ENCODE measurements at places on chromosomes 2 and 18.
A peak's percentile ranks its signal among the peaks of the same experiment; 100 is the strongest.

GRCh38 chr2:232456296-232457120 is 555 bp downstream of the ALPI start:
- DNase-seq, result peak; percentile 21

GRCh38 chr2:95004711-95005110 is 20.8 kb upstream of the MAL start:
- DNase-seq, result no peak

DNA sequence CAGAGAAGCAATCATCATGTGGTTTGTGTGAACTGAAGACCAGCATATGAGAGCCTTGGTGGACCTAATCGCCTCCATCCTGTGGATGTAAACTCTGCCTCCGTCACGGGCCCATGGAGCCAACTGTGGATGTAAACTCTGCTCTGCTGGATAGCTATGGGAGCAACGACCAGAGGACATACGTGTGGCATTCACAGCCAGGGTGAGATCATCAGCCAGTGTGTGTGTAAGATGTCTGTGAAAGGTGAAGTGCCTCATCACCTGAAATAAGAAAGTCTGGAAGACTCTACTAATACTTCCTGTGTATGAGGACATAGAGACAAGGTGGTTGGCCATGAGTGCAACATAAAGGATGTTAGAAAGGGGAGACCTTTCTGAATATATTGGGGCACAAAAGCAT is 63.5 kb downstream of the CYB5A start:
- no peak for DNase-seq

- no peak for DNase-seq
Observed at GRCh38 chr2:95551055-95551568, 40.7 kb upstream of the TRIM43 start.

DNA sequence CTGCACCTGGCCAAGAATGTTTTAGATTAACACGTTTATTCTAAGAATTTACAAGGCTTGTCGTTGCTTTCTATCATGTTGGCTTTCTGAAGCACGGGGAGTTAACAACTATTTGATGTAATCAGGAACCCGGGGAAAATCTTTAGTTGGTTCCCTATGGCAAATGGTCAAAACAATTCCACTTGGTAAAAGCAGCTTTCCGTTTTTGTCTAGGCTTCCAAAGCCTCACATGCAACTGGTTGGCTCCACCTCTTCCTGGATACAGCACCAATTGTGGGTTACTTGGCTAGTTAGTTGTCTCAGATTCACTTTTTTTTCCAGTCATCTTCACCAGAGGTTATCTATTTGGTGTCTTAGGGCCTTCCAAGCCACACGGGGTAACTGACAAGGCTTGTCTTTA is 2.8 kb downstream of the COLEC12 start:
- no peak for DNase-seq

DNA sequence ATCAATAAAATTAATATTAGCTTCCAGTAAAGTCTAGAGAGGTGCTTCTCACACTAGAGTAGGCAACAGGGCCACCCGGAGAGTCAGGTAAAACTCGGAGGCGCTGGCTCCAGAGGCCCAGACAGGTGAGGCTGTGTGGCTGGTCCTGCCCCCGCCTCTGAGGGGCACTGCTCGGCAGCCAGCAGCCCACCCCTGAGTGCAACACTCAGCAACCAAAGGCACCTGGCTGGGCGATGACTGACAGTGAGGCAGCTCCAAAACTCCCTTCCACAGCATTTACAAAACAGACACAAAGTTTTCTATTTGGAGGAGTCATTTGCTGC is 138.8 kb upstream of the ID2 start:
- peak; percentile 57 for DNase-seq

DNA sequence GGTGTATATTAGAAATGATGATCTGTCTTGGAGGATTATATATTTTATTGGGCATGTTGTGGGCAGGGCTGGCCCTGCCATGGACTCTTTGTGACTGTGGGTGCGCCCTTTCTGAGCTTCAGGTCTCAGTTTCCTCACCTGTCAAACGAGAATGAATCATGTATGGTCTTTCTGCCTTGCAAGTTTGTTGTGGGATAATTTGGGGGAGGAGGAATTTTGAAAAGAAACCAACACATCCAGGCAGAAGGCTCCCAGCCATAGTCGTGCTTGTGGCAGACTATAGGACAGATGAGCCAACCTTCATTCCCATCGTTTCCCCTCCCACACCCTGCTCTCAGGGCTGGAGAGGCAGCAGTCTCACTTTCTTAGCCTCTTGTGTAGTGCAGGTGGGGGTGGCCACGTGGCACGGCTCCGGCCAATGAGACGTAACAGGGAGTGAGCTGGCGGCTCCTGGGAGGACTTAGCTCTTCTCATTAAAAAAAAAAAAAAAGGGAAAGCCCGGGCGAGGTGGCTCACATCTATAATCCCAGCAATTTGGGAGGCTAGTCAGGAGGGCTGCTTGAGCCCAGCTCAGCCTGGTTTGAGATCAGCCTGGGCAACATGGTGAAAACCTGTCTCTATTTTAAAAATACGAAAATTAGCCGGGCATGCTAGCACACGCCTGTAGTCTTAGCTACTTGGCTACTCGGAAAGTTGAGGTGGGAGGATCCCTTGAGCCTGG is 63.1 kb downstream of the RHOB start:
- no peak for DNase-seq

DNA sequence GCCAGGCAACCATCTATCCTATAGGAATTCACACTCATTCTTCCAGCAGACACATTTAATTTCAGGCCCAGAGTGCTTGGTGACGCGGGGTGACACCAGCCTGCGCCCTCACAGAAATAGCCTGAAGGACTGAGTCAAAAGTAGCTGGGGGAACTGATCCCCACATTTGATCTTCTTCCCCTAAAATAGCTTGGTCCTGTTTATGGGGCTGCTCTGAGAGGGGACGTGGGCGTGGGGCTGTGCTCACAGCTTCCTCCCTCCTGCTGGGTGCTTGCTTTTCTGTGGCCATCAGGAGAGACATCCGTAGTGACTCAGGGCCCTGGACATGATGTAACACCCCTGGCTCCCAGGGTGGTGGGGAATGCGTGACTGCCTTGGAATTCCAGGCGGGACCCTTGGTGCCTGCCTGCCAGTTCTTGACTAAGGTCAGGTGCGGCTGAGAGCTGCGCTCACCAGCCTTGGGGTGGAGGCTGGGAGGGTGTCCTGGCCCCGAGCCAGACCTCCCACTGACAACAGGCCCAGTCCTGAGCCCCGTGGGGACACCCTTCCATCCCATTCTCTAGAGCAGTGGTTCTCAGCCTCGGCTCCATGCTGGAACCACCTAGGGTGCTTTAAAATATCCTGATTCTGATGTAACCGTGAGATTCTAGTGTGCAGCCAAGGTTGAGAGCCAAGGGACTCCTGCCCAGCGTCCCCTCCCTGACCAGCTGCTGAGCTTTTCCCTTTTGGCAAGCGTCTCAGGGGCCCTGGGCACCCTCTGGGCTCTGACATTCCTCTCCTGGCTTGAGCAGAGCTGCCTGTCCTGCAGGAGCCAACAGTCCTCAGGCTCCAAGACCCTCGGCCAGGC is 47.4 kb upstream of the SMAD7 start:
- peak; percentile 96 for DNase-seq

- DNase-seq, result no peak
Observed at GRCh38 chr2:170005702-170006101, 172.2 kb upstream of the MYO3B start.

DNA sequence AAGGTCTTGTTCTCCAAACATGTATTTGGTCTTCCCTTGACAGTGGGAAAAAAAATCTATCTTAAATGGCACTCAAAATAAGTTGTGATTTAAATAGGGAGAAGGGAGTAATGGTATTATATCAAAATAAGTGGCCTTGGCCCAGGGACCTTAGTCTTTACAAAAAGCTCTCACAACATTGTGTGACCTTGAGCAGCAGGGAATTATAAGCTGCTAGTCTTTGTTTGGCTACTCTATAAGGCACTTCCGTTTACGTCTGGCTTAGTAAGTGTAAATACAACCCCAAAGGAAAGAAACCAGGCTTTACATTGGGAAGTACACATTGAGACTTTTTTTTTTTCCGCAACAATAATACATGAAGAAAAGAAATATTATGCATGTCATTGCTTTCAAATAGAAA is 734.0 kb upstream of the LINC00305 start:
- DNase-seq, result no peak

DNA sequence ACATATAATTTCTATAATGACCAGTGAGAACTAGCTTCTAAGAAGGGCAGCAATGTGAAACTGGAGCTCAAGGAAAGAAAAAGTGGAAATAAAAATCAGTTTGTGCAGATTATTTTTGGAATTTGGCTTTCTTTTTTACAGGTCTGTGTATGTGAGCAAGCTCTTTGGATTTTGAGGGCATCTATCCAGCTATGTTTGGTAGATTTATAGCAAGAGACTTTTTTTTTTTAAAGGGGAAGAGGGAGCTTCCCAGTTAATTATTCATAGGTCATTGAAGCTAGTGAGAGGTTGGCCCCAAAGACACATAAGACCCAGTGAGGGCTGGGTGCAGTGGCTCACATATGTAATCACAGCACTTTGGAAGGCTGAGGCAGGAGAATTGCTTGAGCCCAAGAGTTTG is 24.0 kb upstream of the COLEC12 start:
- no peak for DNase-seq

DNA sequence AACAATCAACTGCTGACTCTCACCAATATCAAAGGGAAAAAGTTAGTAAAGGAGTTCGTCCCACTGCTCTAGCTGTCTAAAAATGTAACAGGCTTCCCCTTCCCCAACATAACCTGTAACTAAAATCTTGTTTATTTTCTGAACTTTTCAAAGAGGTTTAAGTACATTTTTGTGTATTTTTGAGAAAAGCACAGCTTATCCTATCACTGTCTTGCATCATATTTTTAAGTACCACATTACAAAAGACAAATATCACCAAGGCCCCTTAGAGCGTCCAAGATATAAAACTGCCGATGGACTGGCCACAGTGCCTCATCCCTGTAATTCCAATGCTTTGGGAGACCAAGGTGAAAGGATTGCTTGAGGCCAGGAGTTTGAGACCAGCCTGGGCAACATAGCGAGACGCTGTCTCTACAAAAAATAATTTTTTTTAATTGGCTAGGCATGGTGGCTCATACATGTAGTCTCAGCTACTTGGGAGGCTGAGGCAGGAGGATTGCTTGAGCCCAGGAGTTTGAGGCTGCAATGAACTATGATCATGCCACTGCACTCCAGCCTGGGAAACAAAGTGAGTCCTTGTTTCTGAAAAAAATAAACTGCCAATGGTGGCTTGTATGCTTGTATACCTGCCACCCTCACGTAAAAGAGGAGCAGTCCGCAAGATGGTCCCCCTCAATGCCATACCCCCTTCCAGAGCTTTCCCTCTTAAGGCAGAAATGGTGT is 21.2 kb upstream of the LAPTM4A start:
- DNase-seq, result no peak

GRCh38 chr2:58133395-58133794 is 86.8 kb downstream of the VRK2 start:
- DNase-seq, result no peak

GRCh38 chr18:13983506-13983905 is 68.2 kb upstream of the MC2R start:
- DNase-seq, result no peak

DNA sequence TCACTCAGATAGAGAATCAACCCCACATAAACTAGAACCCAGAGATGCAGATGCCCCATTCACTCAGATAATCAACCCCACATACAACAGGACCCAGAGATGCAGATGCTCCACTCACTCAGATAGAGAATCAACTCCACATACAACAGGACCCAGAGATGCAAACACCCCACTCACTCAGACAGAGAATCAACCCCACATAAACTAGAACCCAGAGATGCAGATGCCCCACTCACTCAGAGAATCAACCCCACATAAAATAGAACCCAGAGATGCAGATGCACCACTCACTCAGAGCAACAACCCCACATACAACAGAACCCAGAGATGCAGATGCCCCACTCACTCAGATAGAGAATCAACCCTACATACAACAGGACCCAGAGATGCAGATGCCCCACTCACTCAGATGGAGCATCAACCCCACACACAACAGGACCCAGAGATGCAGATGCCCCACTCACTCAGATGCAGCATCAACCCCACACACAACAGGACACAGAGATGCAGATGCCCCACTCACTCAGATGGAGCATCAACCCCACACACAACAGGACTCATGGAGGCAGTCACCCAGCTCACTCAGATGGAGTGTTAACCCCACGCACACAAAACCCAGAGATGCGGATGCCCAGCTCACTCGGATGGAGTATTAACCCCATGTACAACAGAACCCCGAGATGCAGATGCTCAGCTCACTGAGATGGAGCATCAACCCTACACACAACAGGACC is 11.7 kb downstream of the TMEM18 start:
- DNase-seq, result no peak

DNA sequence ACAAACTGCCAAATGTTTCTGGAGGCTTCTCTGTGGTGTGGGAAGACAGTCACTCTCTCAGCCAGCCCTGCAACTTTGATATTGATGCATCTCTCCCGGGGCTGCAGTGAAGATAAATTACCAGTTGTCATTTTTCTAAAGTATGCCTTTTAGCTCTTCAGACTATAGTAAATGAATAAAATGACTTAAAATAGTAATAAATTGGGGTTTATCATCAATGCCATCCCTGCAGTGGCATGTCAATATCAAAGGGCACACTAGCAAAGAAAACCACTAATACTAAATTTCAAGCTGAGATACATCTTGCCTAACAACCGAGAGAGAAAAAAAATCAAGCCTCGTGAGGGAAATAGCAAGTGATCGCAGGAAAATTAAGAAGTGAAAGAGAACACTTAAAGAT is 749.5 kb upstream of the SLC39A10 start:
- no peak for DNase-seq

DNA sequence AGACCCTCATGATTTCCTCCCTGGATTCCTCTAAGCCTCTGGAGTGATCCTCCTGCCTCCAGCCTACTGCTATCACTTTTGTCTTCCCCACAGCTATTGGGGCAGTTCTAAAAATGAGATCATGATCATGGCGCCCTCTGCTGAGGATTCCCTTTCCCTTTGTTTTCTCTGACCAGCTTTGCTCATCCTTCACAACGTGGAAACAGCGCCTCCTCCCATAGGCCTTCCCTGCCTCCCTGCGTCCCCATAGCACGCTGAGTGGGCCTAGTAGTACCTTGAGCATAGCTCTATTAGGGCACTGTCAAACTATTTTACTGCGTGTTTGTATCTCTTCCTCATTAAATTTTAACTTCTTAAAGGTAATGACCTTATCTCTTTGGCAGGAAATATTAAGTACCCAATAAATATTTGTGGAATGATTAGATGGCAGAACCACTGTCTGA is 207.0 kb upstream of the FANCL start:
- no peak for DNase-seq

DNA sequence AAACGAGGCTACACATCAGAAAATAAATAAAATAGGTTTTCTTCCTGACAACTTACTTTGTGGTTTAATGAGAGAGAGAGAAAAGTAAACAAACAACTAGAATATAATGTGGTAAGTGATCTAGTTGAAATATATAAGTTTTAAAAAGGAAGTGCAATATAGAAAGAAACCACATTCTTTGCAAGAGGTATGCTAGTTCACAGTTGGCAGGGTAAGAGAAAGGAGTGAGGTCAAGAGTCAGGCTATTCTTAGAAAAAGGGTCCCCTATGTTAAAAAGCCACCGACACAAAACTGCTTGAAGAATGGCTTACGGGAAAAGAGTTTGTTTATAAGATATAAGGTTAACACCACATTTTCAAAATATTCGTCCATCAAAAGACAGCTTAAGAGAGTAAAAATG is 462.1 kb downstream of the ERBB4 start:
- no peak for DNase-seq

- DNase-seq, result no peak
Observed at GRCh38 chr2:227816507-227817294, 3.1 kb downstream of the CCL20 start.

- no peak for DNase-seq
Observed at GRCh38 chr18:23908827-23909226, 105.7 kb upstream of the TTC39C start.
